ENCODE measurements at places on chromosomes 1 and 21. TPM values are rescaled to one million over a fixed set of nuclear protein-coding genes. Genes with fewer than 3 reads are reported as not detected.

The SPRR2E gene
- not detected for total RNA-seq

The PLPP3 gene
- not detected for total RNA-seq

The GPR25 gene
- not detected for total RNA-seq

The DNALI1 gene
- not detected for total RNA-seq

The SH2D1B gene
- 0.10 TPM for total RNA-seq

The KRTAP21-2 gene
- not detected for total RNA-seq

The ANXA9 gene
- not detected for total RNA-seq

The SPRR1B gene
- total RNA-seq, result not detected

The FCER1G gene
- total RNA-seq, result 0.93 TPM

The RGS8 gene
- not detected for total RNA-seq

The SAMSN1 gene
- 119 TPM for total RNA-seq

The MYOM3 gene
- total RNA-seq, result not detected

The CFAP74 gene
- total RNA-seq, result not detected

The NIBAN1 gene
- total RNA-seq, result 19.0 TPM

The CRABP2 gene
- total RNA-seq, result 1.4 TPM

The PKN2 gene
- total RNA-seq, result 26.0 TPM

The GCLM gene
- total RNA-seq, result 23.8 TPM

The SYT14 gene
- not detected for total RNA-seq

The OR2T29 gene
- total RNA-seq, result not detected

The NEK2 gene
- 18.9 TPM for total RNA-seq

The CFAP107 gene
- total RNA-seq, result not detected

The MCOLN2 gene
- total RNA-seq, result 117 TPM

The ILF2 gene
- 366 TPM for total RNA-seq

The CD247 gene
- 237 TPM for total RNA-seq

The RPE65 gene
- not detected for total RNA-seq

The HTR6 gene
- total RNA-seq, result not detected

The ZC3H11A gene
- 85.5 TPM for total RNA-seq

The TOE1 gene
- 39.1 TPM for total RNA-seq

The C1orf74 gene
- 3.2 TPM for total RNA-seq

The CAPN8 gene
- total RNA-seq, result not detected

The ACTL8 gene
- not detected for total RNA-seq

The GREM2 gene
- 0.05 TPM for total RNA-seq

The TCEA3 gene
- 2.0 TPM for total RNA-seq

The GBP7 gene
- total RNA-seq, result not detected

The SLFNL1 gene
- total RNA-seq, result not detected

The NHLH1 gene
- 0.66 TPM for total RNA-seq

The OVAAL gene
- total RNA-seq, result not detected

The AUNIP gene
- 12.3 TPM for total RNA-seq

Data from activated T-helper 1 cell treated with anti-CD3 and anti-CD28 coated beads, Interleukin-12 subunit alpha, Interleukin-12 subunit beta, Interleukin-2, Interleukin-4 antibody, amounts not matched to agents 30 ng/mL and 10 ng/mL and 1 ng/mL, durations not matched to agents 14 hours and 24 hours and 36 hours (primary cell).